ENCODE measurements at places on chromosomes 5 and 9.

DNA sequence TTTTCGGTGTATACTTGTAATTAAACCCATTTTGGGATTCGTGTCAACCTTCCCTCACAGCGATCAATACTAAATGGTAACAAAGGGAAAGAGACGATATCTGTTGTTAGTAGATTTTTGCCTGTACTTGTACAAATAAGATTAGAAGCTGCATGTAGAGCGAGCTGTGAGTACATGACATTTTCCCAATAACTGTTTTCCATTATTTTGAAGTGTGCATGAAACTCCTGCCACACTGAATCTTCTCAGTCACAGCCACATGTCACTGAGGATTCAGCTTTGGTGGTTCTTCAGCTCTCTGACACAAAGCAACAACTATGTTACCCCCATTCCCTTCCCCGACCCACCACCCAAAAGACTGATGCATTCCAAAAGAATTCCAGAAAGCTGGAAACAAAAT lies 685.6 kb downstream of the EFNA5 start:
- no peak for DNase-seq

- no peak for DNase-seq
Measured at GRCh38 chr5:28896949-28897348, 1858.6 kb upstream of the CDH9 start.

DNA sequence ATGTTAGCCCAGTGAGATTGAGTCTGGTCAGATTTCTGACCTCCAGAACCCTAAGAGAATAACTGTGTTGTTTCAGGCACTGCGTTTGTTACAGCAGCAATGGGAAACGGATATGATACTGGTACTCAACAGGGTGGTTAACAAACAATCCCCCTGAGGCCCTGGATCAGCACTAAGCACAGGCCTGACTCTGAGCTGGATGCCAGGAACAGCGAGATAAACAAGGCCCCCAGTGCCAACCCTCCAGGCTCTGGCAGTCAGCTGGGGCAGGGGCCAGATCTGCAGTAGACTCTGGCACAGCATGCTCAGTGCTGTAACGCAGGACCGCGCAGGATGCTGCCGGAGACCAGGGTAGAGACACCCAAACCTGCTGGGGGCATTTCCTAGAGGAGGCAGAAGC lies 22.1 kb downstream of the CPLX2 start:
- DNase-seq = no peak

- DNase-seq = no peak
Measured at GRCh38 chr9:14148501-14149103, 165.3 kb downstream of the NFIB start.

Data from naive B cell (primary cell).